H1 (cell line): ENCODE measurements at places on chromosomes 12 and 14.

- H3K27me3 ChIP-seq: no peaks in the 10 kb centered on the region
- no peak overlapping the region for H3K27ac ChIP-seq
- no peak for DNase-seq
- no peak overlapping the region for H3K4me3 ChIP-seq
- H3K36me3 ChIP-seq: no peaks in the 10 kb centered on the region
Measured at GRCh38 chr12:76781321-76781720, 17.4 kb downstream of the ZDHHC17 start.

DNA sequence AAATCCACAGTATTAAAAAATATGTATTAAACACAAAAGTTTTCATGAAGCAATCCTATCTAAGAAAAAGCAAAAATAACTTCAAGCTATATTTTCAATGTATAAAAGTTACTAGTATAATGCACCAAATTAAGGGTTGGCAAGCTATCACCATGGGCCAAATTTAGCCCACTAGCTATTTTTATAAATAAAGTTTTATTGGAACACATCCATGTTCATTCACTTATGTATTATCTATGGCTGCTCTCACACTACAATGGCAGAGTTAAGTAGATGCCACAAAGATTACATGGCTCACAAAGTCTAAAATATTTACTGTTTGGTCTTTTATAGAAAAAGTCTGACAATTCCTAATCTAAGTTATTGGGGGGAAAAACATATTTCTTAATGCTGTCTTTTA lies 17.6 kb downstream of the KLHL28 start:
- no peak for DNase-seq
- H3K27me3 ChIP-seq: no peaks in the 10 kb centered on the region
- H3K4me1 ChIP-seq: no peaks in the 10 kb centered on the region
- no peaks in the 10 kb centered on the region; the same call in 1 of the 2 replicates for H3K36me3 ChIP-seq
- H3K27ac ChIP-seq: no peak overlapping the region

DNA sequence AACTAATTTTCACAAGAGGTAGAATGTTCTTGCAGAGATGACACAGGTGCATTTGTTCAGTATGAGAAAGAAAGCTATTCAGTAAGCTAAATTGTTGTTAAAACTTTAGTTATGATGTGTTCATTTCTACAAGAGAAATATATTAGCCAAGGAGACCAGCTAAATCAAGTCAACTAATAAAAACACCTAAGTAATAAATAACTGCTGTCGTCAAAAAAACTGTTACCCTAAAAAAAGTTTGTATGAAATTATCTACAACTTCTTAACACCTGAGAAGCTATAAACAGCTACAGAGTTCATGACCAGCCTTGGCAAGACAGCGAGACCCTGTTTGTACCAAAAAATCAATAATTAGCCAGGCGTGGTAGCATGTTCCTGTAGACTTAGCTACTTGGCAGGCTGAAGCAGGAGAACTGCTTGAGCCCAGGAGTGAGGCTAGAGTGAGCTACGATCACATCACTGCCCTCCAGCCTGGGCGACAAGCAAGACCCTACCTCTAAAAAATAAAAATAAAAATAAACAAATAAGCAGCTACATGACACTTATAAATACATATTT lies 67.6 kb upstream of the AP4S1 start:
- no peaks in the 10 kb centered on the region for H3K4me1 ChIP-seq
- H3K4me3 ChIP-seq: no peak overlapping the region
- H3K27me3 ChIP-seq: no peaks in the 10 kb centered on the region
- no peak overlapping the region for H3K27ac ChIP-seq

DNA sequence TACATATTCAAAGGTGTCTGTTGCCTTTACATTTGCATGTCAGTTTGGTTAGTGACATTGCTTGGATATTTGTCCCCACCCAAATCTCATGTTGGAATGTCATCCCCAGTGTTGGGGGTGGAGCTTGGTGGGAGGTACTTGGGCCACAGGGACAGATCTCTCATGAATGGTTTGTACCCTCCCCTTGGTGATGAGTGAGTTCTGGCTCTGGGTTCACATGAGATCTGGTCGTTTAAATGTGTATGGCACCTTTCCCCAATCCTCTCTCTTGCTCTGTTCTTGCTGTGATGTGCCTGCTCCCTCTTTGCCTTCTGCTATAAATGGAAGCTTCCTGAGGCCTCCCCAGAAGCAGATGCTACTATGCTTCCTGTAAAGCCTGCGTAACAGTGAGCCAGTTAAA lies 207.9 kb upstream of the DIO3 start:
- DNase-seq: no peak
- H3K36me3 ChIP-seq: no peaks in the 10 kb centered on the region
- H3K4me1 ChIP-seq: no peaks in the 10 kb centered on the region

DNA sequence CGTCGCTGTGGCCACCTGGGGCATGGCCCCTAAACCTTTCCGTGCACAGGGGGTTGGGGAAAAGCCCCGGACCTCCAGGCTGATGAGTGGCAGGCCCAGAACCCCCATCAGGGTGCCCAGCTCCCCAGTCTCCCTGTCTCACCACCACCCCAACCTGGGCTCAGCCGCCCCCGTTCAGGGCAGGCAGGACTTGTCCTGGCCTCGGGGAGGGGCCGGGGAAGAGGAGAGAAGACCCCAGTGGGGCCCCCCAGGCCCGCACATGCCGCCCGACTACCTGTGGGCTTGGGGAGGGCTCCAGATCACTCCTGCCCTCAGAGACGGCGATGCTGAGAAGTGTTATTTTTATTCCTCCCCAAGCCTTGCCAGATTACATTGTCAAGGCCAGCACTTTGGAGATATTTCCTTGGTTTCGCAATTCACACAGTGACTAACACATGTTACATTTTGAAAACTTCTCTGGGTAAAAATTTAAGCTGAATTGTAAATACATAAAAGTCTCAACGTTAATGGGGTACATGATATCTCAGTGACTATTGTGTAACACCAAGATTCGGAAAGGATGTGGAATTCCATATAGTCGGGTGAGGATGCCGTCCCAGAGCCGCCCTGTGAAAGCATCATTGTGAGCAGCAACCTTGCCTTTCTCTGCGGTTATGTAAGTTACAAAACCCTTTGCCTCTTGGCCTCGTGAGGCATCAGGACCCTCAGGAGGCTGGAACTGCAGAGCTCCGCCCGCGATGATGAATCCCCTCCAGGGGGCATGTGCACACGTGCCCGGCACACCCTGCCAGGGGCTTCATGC lies 85.6 kb upstream of the DIO3 start:
- no peaks in the 10 kb centered on the region for H3K27me3 ChIP-seq
- DNase-seq: no peak
- H3K4me1 ChIP-seq: peaks cover 12% of the 10 kb centered on the region
- no peaks in the 10 kb centered on the region for H3K36me3 ChIP-seq

- no peaks in the 10 kb centered on the region for H3K27me3 ChIP-seq
- DNase-seq: no peak
- H3K27ac ChIP-seq: no peak overlapping the region
- no peaks in the 10 kb centered on the region for H3K36me3 ChIP-seq
Measured at GRCh38 chr12:39902821-39903220, 203.1 kb downstream of the SLC2A13 start.

GRCh38 chr12:112971248-112971647 lies 7.1 kb upstream of the OAS2 start:
- DNase-seq: no peak
- no peaks in the 10 kb centered on the region for H3K36me3 ChIP-seq
- no peak overlapping the region for H3K27ac ChIP-seq
- no peaks in the 10 kb centered on the region for H3K4me1 ChIP-seq
- no peak overlapping the region for H3K4me3 ChIP-seq
- H3K27me3 ChIP-seq: no peaks in the 10 kb centered on the region

DNA sequence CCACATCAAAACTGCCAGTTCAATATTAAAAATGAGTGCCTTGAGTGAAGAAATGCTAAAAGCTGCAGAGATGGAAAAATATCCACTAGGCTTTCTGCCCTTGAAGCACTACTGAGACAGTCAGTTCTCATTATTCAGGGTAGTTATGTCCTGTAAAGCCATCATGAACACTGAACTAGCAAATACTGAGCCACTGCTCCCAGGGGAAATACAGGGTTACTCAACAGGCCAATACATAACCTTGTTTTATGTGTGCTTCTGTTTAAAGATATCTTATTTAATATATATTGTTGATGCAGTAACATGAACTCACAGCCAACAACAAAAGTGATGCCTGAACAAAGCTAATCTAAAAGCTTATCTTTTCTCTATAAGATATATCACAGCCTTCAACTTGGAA lies 3.3 kb downstream of the RAD52 start:
- no peaks in the 10 kb centered on the region for H3K4me1 ChIP-seq
- no peak for DNase-seq
- no peaks in the 10 kb centered on the region for H3K27me3 ChIP-seq
- peaks cover 7% of the 10 kb centered on the region; the same call in 1 of the 2 replicates for H3K36me3 ChIP-seq
- H3K27ac ChIP-seq: no peak overlapping the region

DNA sequence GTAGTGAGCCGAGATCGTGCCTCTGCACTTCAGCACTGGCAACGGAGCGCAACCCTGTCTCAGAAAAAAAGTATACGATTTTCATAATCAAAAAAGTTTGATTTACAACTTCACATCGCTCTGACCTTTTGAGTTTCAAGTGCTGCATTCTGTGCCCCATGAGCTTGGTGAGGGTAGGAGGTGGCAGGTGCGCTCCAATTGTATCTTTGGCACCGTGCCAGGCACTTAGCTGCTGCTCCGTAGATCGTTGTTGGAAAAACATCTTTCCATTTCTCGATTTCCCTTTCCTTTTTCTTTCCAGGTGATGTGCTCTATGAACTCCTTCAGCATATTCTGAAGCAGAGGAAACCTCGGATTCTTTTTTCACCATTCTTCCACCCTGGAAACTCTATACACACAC lies 203.7 kb downstream of the ETV6 start:
- no peaks in the 10 kb centered on the region for H3K27me3 ChIP-seq
- H3K36me3 ChIP-seq: no peaks in the 10 kb centered on the region
- H3K4me3 ChIP-seq: no peak overlapping the region

- no peaks in the 10 kb centered on the region; the same call in 1 of the 2 replicates for H3K4me1 ChIP-seq
- no peak overlapping the region for H3K27ac ChIP-seq
- H3K36me3 ChIP-seq: no peaks in the 10 kb centered on the region
- H3K27me3 ChIP-seq: no peaks in the 10 kb centered on the region
Measured at GRCh38 chr14:100615736-100616695, 28.8 kb upstream of the BEGAIN start.

GRCh38 chr14:95221531-95221930 lies 64.2 kb upstream of the DICER1 start:
- H3K4me1 ChIP-seq: peaks cover 20% of the 10 kb centered on the region
- DNase-seq: no peak
- no peaks in the 10 kb centered on the region for H3K36me3 ChIP-seq
- no peak overlapping the region for H3K27ac ChIP-seq
- no peak overlapping the region for H3K4me3 ChIP-seq

GRCh38 chr12:72747111-72747849 lies 475.1 kb downstream of the TRHDE start:
- H3K36me3 ChIP-seq: no peaks in the 10 kb centered on the region
- H3K4me3 ChIP-seq: no peak overlapping the region
- no peak for DNase-seq
- H3K27ac ChIP-seq: no peak overlapping the region
- H3K4me1 ChIP-seq: no peaks in the 10 kb centered on the region

DNA sequence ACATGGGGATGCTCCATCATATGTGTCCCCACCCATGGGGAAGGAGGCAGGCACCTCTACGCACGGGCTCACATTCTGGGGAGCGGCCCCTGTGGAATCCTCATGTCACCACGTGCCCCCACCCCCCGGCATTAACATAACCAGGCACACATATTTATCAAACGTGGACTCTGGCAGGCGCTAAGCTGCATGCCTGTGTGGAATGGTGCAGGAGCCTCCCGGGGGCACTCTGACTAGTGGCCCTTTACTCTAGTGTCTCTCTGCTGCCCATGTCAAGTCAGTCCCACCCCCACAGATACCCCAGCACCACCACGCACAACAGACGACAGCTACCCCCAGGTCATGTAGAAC lies 66.1 kb downstream of the CCDC88C start:
- no peaks in the 10 kb centered on the region for H3K36me3 ChIP-seq
- H3K4me1 ChIP-seq: peaks cover 6% of the 10 kb centered on the region
- no peak for DNase-seq
- H3K4me3 ChIP-seq: no peak overlapping the region
- H3K27me3 ChIP-seq: no peaks in the 10 kb centered on the region

GRCh38 chr12:108515916-108516315 lies 839 bp downstream of the FICD start:
- no peaks in the 10 kb centered on the region for H3K27me3 ChIP-seq
- DNase-seq: no peak
- H3K27ac ChIP-seq: no peak overlapping the region
- H3K4me3 ChIP-seq: peak overlapping the region; percentile 52
- no peaks in the 10 kb centered on the region for H3K4me1 ChIP-seq
- peaks cover 26% of the 10 kb centered on the region for H3K36me3 ChIP-seq

- no peak overlapping the region for H3K4me3 ChIP-seq
- DNase-seq: no peak
- no peaks in the 10 kb centered on the region for H3K27me3 ChIP-seq
- H3K36me3 ChIP-seq: no peaks in the 10 kb centered on the region
- H3K4me1 ChIP-seq: peaks cover 21% of the 10 kb centered on the region
Measured at GRCh38 chr14:99187858-99188257, 84.1 kb downstream of the BCL11B start.

- no peak overlapping the region for H3K27ac ChIP-seq
- no peak for DNase-seq
- no peaks in the 10 kb centered on the region for H3K4me1 ChIP-seq
- no peaks in the 10 kb centered on the region for H3K36me3 ChIP-seq
Measured at GRCh38 chr14:76820700-76821099, 5.5 kb upstream of the LRRC74A start.

DNA sequence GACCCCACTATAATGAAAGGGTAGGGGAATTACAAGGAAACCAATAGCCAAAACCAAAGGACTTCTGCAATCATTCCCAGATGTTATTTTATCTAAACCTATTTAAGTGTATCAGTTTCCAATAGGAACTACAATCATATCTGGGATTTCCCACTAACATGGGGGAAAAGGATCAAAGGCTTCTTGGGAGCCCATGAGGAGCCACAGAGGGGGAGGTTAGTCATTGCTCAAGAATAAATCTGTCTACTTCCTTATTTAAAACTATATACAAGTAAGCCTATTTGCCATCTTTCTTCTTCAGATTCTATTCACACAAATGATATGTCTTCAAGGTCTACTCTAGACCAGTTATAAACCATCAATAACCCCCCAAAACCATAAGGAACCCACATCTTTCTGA lies 33.1 kb downstream of the FGD6 start:
- peaks cover 5% of the 10 kb centered on the region for H3K4me1 ChIP-seq
- no peaks in the 10 kb centered on the region for H3K27me3 ChIP-seq
- no peak for DNase-seq

- no peaks in the 10 kb centered on the region for H3K27me3 ChIP-seq
- no peak for DNase-seq
- H3K4me1 ChIP-seq: no peaks in the 10 kb centered on the region
- H3K27ac ChIP-seq: no peak overlapping the region
- H3K4me3 ChIP-seq: no peak overlapping the region
Measured at GRCh38 chr12:91778938-91779400, 366.7 kb downstream of the BTG1 start.

GRCh38 chr14:80839743-80840142 lies 101.8 kb downstream of the CEP128 start:
- no peak overlapping the region for H3K4me3 ChIP-seq
- no peaks in the 10 kb centered on the region for H3K27me3 ChIP-seq
- DNase-seq: no peak
- no peak overlapping the region for H3K27ac ChIP-seq

GRCh38 chr14:39956372-39956771 lies 524.1 kb upstream of the FBXO33 start:
- DNase-seq: no peak
- no peak overlapping the region for H3K4me3 ChIP-seq
- H3K27ac ChIP-seq: no peak overlapping the region
- no peaks in the 10 kb centered on the region for H3K27me3 ChIP-seq
- H3K4me1 ChIP-seq: no peaks in the 10 kb centered on the region
- no peaks in the 10 kb centered on the region for H3K36me3 ChIP-seq

- H3K27ac ChIP-seq: no peak overlapping the region
- H3K36me3 ChIP-seq: no peaks in the 10 kb centered on the region
- H3K4me1 ChIP-seq: no peaks in the 10 kb centered on the region
- no peak overlapping the region for H3K4me3 ChIP-seq
Measured at GRCh38 chr12:93122569-93123091, 193.5 kb upstream of the EEA1 start.
